Peyer's patch (tissue), 4 donors: ENCODE measurements at places on chromosomes 5 and 9.

- DNase-seq, result no peak
Observed at GRCh38 chr9:2957656-2958200, 113.8 kb upstream of the PUM3 start.

DNA sequence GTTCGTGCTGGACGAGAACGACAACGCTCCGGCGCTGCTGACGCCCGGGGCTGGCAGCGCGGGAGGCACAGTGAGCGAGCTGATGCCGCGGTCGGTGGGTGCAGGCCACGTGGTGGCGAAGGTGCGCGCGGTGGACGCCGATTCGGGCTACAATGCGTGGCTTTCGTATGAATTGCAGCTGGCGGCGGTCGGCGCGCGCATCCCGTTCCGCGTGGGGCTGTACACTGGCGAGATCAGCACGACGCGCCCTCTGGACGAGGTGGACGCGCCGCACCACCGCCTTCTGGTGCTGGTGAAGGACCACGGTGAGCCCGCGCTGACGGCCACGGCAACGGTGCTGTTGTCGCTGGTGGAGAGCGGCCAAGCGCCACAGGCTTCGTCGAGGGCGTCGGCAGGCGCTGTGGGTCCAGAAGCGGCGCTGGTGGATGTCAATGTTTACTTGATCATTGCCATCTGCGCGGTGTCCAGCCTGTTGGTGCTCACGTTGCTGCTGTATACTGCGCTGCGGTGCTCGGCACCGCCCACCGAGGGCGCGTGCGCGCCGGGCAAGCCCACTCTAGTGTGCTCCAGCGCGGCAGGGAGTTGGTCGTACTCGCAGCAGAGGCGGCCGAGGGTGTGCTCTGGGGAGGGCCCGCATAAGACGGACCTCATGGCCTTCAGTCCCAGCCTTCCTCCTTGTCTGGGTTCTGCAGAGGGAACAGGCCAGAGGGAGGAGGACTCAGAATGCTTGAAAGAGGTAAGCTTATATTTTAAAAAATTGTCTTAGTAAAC, 2.2 kb downstream of the PCDHA13 start:
- DNase-seq, result no peak

DNA sequence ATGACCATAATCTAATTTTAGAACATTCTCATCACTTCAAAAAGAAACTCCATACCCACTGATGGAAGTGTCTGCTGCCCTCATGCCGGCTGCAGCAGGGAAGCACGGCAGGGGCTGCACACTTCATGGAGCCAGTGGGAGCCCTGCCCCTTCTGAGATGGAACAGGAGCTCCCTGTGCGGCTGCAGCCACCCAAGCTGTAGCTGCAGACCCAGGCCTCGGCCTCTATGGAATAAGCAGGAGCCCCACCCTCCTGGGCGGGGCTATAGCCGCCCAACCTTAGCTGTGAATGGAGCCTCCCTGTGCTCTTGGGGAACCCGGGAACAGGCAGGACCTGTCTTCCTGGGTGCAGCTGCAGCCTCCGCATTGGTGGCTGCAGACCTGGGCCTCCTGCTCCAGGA, 128.5 kb downstream of the NUDT12 start:
- DNase-seq, result no peak

- no peak for DNase-seq
Observed at GRCh38 chr5:80034962-80035821, at the start of gene THBS4. THBS4 (plus strand) TSS chr5:80035348; CDS start chr5:80035538, 190 bp downstream.

GRCh38 chr5:91133183-91133582, 249.9 kb downstream of the ARRDC3 start:
- DNase-seq, result no peak

DNA sequence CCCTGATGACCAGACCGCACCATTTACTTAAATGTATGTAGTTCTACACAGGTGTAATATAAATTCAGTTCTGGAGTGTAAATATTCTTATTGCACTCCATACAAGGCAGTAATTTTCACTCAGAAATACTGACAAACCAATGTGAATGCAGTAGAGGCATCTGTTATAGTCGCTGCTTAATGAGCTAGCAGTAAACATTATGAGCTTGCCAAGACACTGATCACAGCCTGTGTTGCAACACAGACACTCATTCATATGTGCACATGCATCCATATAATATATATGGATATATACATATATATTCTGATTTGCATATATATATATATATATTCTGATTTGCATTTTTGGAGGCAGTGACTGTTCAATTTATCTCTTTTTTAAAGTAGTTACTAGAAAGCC, 435.1 kb upstream of the ST8SIA4 start:
- DNase-seq, result no peak

DNA sequence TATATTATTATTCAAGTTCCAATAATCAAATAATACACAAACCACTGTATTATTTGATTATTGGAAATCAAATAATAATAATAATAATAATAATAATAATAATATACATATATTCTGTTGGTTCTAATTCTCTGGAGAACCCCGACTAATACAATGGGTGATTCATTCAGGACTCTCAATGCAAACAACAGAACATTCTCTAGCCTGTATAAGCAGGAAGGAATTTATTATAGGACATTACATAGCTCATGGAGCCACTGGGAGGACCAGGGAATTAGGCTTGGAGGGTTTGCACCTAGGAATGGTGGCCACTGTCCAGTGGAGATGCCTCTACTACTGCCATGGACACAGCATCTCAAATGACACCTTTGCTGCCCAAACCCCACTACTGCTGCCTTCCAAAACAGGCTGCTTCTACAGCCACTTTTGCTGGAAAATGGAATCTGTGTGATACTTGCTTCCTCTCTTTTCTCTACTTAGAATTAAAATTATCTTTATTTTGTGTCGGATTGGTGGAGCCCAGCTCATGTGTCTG, 25.9 kb downstream of the PTGS1 start:
- DNase-seq, result no peak

DNA sequence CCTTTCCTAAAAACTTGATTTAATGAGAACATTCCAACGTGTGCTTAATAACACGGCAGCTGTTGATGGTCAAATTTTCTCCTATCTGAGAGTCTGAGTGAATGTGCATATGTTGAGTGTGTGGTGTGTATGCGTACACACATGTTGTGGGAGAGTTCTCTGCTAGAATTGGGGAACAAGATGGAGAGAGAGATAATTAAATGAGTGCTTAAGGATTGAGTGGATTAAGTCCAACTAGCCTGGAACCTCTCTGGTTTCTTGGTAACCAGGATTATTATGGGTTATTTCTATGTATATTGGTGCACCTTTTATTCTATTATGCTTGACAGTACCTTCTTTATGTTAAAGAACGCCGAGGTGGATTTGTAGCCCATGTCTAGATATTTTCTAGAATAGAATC, 36.4 kb upstream of the TNFAIP8 start:
- DNase-seq, result no peak

GRCh38 chr5:969408-969839, 39.2 kb upstream of the NKD2 start:
- no peak for DNase-seq

GRCh38 chr9:116905171-116905588, 218.1 kb downstream of the TRIM32 start:
- no peak for DNase-seq

DNA sequence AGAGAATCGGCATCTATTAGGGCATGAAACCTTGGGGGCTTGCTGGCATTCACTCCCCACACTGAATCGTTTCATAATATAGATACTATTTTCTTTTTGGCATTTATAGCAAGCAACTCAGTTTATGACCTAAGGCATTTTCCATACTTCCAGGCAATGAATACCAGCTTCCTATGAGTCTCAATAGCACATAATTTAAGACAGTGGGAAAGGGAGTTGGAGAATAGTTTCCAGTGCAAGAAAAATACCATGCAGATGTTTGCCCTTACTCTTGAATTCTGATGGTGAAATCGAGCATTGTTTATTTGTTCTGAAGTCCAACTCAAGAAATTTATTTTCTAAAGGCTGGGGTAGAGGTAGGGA, 175.8 kb upstream of the KLF9 start:
- DNase-seq, result no peak

DNA sequence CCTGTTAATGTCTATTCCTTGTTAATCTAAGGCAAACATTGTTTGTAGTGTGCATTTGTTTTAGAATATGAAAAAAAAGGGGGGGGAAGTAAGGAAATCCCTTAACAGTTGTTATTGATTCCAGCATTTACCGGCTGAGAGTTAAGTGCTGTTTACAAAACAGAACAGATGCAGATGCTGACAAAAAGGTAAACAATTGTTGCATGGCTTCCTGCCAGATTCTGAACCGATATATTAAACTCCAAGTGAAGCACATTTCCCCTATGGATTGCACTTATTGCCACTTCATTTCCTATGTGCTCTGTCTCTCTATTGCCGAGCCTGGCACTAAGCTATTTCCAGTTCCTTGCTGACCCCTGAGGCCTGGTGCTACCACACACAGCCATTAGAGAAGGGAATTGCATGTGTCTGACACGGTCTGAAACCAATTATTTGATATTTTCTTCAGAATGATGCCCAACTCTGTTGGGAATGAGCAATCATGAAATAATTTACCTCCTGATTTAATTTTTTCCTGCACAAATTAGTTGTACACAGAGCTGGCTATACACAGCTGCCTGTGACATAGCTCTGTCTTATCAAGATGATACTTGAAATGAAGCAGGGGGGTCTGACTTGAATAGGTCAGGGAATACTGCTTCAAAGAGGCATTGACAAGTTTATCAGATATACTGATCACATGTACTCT, 109.8 kb downstream of the KIAA0825 start:
- DNase-seq, result no peak

- peak; percentile 9 for DNase-seq
Observed at GRCh38 chr9:131228988-131229387, 47.3 kb downstream of the FAM78A start.

DNA sequence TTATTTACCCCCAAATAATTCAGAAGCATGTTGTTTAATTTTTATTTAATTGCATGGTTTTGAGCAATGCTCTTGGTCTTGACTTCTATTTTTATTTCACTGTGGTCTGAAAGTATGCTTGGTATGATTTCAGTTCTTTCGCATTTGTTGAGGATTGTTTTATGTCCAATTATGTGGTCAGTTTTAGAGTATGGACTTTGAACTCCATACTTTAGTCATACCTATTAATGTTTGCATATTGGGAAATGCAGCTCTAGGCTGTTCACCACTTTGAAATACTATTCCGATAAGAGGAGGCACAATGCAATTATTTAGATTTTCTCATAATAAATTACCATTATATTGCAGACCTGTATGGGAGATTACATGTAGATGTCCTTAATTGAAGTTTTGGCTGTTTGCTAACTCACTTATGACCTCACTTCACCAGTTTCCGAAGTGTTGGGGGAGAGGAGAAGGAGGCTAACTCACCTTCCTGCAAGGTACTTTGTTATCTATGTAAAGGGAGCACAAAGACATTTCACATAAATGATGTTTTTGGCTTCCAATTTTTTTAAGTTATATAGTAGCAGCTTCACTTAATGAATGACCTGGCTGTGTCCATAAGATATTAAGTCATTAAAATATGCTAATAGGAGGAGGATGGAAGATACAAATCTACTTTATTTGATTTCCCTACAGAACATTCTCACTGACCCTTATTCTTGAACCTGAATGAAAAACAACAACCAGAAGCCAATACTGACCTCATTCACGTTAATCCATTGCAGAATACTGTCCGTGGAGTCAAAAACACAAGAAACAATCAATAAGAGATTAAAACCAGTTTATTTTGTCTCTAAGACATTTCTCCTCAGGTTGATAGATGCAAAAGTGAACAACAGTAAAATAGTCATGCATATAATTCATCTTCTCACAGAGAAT, 970.3 kb upstream of the ARRDC3 start:
- no peak for DNase-seq

- DNase-seq, result peak; percentile 86
Observed at GRCh38 chr9:121286973-121287741, 19.2 kb downstream of the GSN start.

- DNase-seq, result no peak
Observed at GRCh38 chr9:134707731-134708671, 66.4 kb downstream of the COL5A1 start.

DNA sequence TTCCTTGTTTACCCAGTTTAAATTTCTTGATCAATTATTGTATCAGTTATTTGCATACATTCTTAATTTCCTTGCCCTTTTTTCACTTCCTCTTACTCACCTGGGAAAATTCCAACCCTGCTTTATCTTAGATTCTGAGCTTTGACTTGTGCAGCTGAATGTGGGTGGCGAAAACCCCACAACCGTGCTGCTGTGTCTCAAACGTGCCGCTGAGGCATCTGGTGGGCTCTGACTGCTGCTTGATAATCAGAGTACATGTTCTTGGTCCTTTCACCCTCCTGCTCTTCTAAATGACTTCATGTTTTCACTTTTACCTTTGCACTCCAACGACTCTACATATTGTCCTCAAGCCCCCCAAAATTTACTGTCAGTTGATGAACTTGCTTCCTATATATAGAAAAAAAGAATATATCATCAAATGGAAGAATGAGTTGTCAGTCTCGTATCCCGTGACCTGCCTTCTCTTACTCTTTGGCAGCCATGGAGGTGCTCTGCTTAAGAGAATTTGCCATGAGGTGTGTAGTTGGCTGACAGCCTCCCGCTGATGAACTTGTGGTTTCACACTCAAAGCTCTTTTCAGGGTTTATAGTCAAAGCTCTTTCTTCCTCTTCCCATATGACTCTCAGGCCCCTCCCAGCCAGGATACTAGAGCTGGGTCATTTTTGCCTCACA, 14.0 kb upstream of the JAK2 start:
- DNase-seq, result peak; percentile 62

- DNase-seq, result no peak
Observed at GRCh38 chr5:172670005-172670402, 28.9 kb downstream of the NEURL1B start.

- no peak for DNase-seq
Observed at GRCh38 chr5:149893403-149893931, 51.1 kb downstream of the PDE6A start.

DNA sequence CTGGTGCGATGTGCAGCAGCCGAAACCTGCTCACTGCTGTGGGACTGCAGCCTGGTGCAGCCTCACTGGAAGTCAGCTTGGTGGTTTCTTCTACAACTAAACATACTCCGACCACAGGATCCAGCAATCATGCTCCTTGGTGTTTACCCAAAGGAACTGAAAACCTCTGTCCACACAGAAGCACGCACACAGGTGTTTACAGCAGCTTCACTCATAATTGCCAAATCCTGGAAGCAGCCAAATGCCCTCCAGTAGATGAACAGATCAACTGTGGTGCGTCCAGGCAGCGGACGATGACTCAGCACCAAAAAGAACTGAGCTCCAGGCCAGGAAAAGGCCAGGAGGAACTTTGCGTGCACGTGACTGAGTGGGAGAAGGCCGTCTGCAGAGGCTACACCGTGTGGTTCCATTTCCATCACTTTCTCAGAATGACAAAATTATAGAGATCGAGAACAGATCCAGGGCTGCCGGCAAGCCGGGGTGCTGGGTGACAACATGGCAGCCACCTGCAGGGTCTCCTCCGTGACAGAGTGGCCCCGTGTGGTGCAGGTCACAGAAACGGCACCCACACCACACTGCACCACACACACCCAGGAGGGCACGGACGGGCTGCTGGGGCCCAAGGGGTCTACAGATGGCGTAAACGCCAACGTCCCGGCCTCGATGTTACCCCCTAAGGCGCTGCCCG, 23.1 kb upstream of the NSMF start:
- DNase-seq, result no peak

DNA sequence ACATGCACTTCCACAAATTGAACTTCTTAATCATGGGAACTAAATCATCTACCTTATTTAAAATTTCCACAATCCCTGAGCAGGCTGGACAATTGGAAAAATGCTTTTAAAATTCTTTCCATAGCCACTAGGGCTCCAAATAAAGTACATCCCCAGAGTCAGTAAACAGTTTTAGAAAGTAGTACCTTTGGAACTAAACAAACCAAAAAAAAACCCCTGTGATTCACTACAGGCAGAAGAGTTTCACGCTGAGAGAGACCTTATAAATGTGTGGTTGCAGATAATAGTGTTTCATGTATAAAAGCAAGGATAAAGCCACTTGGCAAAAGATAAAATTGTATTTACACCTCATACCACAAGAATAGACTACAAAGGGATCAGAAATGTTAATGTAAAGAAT, 11.8 kb upstream of the HMGCR start:
- DNase-seq, result no peak
